ENCODE measurements at places on chromosomes 13 and 19.

GRCh38 chr13:44768775-44769581, 192.8 kb upstream of the TSC22D1 start:
- DNase-seq = no peak

DNA sequence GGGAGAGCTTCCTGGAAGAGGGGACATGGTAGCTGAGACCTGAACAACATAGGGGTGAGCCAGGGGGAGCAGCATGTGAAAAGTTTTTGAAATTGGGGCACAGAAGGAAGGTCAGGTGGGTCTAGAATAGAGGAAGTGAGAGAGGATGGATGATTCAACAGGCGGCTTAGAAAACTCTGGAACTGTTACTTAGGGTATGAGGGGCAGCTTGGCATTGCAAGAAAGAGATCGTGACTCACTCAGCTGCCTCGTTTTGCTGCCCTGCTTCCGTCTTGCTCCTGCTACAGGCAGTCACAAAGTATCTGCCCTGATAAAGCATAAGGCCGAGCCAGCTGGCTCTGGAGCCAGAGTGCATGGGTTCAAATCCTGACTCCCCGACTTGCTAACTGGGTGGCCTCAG, 1.3 kb upstream of the CEACAM20 start:
- DNase-seq = no peak

DNA sequence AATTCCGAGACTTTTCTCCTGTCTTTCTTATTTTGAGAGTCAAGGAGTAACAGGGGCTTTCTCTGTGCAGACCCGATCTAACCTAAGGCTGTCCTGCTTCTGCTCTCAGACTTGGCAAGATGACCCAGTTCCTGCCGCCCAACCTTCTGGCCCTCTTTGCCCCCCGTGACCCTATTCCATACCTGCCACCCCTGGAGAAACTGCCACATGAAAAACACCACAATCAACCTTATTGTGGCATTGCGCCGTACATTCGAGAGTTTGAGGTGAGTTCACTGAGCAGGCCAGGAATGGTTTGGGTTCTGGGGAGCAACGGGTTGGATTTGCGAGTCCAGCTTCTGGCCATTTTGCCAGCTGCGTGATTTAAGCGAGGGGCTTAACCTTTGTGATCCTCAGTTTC, 1.0 kb downstream of the SNRNP70 start:
- DNase-seq = no peak

DNA sequence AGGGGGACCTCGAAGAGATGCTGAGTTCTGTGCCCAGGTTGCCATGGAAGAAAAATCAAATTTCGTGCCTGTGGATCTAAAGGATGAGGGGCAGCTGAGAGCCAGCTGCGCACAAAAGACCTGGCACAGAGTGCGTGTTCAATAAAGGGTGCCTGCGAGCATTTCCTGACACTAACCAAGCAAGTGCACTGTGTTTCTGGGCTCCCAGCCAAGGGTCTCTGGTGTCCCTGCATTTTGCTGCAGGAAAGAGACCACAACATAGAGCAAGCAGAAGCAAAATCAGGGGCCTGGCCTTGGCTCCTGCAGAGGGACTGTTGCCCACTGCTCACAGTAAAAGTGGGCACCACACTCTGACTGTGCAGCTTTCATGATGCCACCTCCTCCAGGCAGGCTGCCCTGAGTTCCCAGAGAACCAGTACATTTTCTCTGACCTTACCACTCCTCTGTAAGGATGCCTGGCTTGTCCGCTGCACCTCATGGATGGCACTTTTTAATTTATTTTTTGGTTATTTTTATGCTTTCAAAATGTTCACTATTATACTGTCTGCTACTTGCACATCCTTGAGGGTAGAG, 70.8 kb upstream of the GPR12 start:
- DNase-seq = no peak

DNA sequence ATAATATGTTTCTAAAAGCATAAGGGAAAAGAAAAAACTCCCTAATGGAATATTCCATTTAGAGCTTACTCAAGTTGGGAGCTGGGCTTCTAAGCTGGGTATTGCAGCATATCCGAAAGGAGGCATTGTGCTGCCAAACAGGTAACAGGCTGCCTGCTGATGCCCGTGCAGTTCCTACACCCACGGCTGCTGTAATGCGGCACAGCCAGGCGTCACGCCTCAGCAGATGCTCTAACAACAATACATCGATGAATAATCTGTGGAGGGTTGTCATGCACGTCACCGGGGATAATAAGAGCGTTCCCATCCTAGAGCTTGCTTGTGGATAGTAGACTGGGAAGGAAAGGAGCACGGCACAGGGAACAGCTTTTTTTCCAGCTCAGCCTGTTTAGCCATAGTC, 1582.1 kb upstream of the SLC10A2 start:
- DNase-seq = no peak

DNA sequence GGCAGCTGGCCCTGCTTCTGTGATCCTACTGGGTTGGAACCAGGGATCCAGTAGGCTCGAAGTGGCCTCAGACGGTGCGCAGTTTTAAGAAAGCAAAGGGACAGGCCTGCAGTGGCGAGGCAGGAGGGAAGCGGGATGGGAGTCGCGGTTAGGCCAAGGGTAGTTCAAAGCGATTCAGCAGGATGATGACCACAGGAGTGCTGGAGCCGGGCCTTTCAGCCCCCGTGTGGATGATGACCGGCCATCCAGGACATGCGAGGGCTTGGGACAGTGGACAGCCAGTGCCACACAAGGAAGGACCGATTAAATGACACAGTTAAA, 854 bp downstream of the RNASEH2B start:
- DNase-seq = no peak

- no peak for DNase-seq
Measured at GRCh38 chr19:4448147-4448985, 9.2 kb downstream of the UBXN6 start.

GRCh38 chr13:111116856-111117255, 1.7 kb downstream of the ARHGEF7 start:
- no peak for DNase-seq

DNA sequence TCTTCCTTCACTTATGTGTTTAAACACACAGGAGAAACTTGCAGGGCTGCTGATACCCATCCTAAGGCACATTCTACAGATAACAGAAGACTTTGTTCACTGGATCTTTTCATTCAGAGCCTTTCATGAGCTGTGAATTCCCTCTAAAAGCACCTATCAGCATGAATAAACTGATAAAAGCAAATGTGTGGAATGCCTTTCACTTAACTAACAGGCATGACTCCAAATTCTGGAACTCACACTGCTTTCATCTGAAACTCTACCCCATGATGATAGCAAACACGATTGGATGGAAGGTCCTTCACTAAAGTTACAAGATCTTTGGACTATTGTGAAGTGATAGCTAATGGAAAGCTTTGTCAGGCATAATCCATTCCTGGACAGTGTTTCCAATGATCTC, 457.3 kb downstream of the EFNB2 start:
- no peak for DNase-seq

- no peak for DNase-seq
Measured at GRCh38 chr19:9043524-9043923, 33.3 kb upstream of the MUC16 start.

- no peak for DNase-seq
Measured at GRCh38 chr13:64020126-64020525, 2604.5 kb upstream of the PCDH20 start.

DNA sequence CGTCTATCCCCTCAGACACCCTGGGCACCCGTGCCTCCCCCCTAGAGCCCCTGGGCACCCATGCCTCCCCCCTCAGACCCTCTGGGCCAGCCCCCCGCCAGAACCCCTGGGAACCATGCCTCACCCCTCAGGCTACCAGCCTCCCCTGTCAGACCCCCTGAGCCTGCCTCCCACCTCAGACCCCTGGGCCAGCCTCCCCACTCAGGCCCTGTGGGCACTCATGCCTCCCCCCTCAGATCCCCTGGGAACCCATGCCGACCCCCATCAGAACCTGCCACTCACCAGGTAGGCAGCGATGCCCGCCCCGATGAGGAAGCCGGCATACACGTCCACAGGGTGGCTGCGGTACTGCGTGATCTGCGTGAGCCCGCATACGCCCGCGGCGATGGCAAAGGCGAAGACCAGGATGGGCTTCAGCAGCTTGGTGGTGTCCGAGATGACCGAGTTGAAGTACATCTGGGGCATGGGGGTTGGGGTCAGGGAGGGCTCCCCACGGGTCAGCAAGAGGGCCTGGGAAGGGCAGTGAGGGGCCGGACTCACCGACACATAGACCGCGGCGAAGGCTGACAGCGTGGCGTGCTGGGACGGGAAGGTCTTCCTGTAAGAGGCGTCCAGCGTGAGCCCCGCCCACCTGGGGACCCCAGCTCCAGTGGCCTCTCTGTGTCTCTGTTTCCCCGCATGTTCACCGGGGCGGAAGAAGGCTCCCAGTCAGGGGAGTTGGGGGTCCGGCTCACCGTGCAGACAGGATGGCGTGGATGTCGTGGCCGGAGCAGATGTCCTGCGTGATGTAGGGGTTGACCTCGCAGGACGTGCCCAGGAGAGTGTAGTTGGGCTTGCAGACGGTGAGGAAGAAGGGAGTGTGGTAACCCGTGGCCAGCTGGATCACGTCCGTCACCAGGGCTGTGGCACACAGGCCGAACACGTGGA, 7.3 kb downstream of the PLPPR3 start:
- no peak for DNase-seq

DNA sequence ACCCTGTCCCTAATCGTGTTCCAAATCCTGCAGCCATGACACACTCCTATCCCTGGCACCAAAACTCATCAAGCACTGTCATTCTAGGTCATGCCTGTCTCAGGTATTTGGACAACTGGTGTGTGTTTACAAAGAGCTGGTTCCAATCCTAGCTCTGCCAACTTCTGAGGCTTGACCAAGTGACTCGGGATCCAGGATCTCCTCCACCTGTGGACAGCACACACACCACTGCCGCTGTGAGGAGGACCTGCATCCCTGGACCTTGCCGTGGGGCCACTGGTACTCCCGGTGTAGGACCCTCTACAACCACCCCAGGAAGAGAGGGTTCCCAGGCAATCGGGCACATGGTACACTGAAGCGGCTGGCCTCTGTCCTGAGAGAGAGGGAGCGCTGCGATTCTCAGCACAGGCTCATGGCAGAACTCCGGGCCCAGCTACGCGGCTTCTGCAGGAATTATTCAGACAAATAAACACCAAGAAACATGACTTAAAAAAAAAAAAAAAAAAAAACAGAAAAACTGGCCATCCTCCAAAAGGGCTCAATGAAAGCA, 20.4 kb downstream of the MLLT1 start:
- DNase-seq = no peak

DNA sequence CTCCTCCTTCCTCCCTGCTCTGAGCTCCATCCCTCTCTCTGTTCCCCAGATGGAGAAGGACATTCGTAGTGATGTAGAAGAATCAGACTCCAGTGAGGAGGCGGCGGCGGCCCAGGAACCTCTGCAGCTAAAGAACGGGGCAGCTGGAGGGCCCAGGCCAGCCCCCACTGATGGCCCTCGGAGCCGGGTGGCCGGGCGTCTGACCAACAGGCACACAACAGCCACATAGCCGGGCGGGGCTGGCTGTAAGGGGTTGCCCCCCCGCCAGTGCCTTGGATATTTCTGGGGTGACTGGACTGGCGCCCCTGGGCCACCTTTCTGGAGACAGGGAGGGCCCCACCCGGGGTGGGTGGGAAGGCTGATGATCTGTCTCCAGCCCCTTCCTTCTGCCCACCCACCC, 46.3 kb downstream of the CD320 start:
- no peak for DNase-seq

- no peak for DNase-seq
Measured at GRCh38 chr13:74868049-74868448, 613.9 kb downstream of the TBC1D4 start.

DNA sequence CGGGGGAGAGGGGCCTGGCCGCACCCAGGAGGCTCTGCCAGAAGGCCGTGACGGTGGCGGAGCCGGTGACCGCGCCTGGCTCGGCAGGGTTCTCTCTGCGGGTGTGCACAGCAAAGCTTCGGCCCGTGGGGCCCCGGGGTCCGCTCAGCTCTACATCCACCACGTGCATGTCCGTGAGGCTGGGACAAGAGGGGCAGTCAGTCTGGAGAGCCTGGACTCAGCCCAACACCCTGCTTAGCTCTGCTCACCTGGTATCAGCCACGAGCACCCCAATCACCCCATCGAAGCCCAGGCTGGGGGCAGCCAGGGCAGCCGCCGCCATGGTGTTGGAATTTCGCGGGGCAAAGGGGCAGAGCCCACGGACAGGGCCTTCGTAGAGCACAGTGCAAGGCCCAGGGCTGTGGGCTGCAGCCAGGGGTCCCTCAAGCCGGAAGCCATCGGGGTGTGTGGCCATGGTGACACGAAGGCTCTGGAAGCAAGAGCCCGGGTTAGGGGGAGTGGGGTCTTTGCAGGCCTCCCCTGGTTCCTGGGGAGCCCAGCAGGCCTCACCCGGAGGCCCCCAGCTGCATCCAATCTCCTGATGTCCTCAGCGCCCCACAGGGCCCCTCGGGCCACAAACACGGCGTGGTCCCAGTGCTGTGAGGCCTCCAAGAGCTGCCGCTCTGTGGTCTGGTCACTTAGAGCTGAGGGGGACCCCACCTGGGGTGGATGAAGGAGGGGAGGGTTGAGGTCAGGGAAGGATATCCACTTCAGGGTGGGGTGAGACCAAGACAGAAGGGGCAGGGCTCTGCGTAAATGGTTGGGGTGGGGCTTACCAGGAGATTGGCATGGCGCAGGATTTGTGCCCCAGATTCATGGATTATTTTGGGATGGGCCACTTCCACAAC, 1.4 kb downstream of the ASPDH start:
- DNase-seq = no peak

DNA sequence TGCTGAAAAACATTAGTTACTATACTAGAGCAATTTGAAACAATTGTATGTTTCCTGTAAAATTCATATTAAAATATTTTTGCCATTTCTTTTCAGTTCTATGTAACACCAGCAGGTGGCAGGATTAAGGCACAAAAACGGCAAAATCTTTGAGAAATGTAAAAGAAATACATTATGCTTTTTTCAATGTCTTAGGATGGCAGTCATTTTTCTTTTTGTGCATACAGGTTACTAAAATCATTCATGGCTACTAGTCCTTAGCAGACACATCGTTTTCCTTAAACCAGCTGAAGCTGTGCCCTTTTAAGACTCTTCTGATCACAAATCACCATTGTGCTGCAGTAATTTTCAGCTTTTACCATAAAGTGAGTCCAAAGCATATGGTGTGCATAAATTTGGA, 800.7 kb upstream of the SLITRK5 start:
- no peak for DNase-seq

GRCh38 chr19:36266375-36266961, 51.6 kb downstream of the ZNF146 start:
- DNase-seq = no peak

GRCh38 chr19:4229179-4229931, at the start of gene EBI3:
EBI3 (plus strand) TSS chr19:4229523; CDS start chr19:4229551, 28 bp downstream.
- no peak for DNase-seq

- no peak for DNase-seq
Measured at GRCh38 chr19:54207983-54208783, 7.5 kb downstream of the RPS9 start.

DNA sequence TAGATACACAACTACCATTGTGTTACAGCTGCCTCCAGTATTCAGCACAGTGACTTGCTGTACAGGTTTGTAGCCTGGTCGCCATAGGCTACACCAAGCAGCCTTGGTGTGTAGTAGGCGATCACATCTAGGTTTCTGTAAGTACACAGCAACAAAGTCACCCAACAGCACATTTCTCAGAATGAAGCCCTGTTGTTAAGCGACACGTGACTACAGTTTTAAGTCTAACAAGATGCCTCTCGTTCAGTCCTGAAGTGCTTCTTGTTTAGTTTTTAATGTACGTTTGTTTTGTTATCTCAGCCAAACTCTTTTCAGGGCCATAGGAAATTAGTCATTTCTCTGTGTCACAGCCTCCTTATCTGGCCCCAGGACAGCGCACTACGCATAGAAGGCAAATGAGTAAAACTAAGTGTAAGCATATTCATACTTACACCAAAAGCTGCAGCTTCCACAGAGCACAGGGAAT, 50.0 kb upstream of the GPR183 start:
- DNase-seq = no peak

All from NCI-H187 treated with DMSO at 0.1 percent for 48 hours (cell line).